ENCODE measurements at places on chromosomes 12 and 14.
A peak's percentile ranks its signal among the peaks of the same experiment; 100 is the strongest.

DNA sequence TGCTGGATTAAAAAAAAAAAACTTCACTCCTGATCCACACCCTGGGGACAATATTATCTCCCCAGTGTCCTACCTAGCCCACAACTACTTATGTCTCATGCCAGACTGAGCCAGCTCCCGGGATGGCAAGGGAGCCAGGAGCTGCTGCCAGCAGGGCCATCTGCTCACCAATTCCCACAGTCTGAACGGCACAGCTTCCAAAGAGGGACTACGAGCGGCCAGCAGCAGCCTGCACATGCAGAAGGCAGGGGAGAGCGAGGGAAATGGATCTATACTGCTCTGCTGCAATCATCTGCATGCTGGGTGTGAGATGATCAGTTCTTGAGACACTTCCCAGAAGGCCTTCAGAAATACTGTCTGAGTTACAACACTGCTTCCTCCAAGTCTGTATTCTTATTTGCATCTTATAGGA lies 11.1 kb downstream of the SSH1 start:
- DNase-seq, result no peak

DNA sequence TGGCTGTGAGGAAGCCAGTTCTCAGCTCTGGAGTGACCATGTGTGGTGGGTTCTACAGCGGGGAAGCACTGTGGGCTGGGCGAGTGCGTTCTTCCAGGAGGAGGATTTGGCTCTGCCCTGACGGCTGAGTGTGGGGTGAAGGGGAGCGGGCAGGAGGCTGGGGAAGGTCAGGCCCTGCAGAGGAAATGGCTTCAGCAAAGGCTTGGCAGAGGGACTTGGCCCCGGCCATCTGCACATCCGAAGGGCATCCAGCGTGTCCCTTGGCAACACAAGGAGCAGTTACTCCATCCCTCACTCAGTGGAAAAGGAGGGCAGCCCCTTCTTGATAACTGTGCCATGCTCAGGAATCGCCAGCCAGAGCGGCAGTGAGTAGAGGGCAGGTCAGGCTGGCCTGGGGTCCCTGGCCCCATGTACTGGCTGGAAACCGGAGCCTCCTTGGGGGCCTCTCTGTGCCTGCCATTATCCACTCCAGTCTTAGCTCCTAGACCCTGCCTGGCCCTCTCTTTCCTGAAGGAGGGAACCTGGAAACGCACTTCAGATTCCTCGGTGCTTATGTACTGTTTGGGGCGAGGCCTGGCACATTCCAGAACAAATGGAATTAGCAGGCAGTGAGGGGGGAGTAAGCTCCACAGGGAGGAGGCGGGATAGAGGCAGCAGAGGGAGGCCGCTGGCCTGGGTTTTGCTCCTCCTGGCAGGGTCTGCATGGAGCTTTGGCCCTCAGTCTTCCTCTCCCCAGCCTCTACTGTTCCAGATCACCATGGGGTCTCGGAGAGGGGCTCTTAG lies 133.6 kb upstream of the NCOR2 start:
- DNase-seq, result no peak

DNA sequence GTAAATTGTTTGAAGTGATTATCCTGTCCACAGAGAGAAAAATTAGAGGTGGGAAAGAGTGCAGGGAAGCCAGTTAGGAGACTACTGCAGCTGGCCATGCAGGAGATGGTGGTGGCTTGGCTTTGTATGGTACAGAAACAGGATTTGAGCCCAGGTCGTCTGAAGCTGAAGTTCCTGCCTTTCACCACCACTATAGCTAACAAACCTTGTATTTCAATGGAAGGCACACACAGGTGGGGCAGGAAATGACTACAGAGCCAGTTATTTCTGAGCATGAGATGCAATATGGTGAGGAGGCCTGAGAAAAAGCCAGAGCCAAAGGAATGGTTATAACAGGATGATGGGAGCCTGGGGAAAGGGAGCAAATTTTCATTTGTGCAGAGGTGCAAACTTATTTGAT lies 103.9 kb downstream of the BTG1 start:
- DNase-seq, result no peak

DNA sequence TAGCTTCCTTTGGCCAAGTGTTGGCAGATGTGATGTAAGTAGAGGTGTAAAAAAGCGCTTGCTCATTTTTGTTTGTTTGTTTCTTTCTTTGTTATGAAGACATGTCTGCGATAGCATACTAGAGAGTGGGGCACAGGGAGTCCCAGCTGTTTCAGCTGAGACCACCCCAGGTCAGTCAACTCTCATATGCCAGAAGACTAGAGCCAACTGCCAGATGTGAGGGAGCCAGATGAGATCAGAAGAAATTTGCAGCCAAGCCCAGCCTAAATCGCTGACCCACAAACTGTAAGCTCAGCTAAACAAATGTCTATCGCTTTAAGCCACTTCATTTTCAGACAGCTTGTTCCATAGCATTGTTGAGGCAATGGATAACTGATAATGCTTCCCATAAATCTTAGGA lies 397.1 kb downstream of the APAF1 start:
- no peak for DNase-seq

GRCh38 chr14:37903343-37904191 lies 304.1 kb upstream of the SSTR1 start:
- no peak for DNase-seq

GRCh38 chr14:96410119-96410518 lies 18.2 kb downstream of the AK7 start:
- no peak for DNase-seq

GRCh38 chr12:53295891-53296219 lies 513 bp downstream of the PFDN5 start:
- no peak for DNase-seq

GRCh38 chr12:124736115-124737039 lies 127.3 kb downstream of the SCARB1 start:
- DNase-seq, result no peak

GRCh38 chr12:50665170-50665569 lies 98.7 kb upstream of the ATF1 start:
- no peak for DNase-seq

DNA sequence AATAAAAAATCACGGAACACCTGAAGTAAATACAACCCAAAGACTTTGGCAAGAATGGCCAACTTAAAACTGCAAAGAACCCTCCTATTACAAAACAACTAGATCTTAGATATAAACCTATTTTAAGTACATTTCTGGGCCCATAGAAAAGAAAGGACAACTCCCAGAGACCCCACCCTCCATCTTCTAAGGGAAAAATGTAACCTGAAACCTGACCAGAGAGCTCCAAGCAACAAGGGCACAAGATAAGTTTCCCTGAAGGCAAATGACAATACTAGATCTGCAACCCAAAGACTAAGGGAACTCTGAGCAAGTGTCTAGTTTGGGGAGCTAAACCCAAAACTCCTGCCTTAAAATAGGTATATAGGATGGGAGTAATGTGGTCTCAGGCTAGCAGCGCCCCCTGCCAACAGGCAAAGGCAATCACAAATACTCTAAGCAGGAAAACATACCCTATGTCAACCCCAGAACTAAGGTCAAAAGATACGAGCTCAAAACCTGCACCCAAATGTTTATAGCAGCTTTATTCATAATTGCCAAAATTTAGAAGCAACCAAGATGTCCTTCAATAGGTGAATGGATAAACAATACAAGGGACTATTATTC lies 218.9 kb downstream of the ITPR2 start:
- no peak for DNase-seq

DNA sequence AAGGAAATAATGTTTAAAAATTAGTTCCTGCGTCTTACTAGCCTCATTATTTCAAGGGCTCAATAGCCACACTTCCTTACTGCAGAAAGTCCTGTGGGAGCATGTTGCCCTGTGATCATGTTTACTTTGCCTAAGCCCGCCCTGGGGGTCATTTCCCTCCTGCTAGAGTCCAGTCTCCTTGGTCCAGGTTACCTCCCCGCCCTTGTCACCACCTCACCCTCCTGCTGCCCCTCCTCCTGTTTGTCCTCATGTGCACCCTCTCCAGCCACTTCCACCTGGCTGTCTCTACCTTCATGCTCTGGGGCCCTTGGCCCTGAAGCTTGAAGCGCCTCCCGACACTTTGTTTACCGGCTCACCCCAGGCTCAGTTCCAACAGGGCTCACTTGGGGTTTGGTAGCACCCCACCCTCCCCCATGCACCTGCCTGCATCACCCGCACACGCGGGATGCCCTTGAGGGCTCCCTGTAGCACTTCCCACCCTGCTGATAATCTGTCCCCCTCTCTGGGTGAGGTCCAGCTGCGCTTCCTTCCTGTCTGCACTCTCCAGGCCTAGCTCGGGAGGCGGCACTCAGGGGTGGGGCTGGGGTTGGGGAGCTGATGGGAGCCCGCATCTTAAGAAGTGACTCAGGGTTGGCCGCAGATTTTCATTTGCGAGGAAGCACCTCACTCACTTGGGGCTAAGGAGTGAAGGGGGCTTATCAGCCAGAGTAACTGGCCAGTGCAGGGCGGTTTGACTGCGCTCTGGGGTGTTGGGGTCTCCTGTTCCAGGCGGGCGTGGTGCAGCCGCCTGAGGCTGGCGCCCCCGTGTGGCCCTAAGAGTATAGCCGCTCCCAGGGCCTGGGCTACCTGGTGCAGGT lies 40.1 kb downstream of the SMIM41 start:
- DNase-seq, result peak; percentile 65

DNA sequence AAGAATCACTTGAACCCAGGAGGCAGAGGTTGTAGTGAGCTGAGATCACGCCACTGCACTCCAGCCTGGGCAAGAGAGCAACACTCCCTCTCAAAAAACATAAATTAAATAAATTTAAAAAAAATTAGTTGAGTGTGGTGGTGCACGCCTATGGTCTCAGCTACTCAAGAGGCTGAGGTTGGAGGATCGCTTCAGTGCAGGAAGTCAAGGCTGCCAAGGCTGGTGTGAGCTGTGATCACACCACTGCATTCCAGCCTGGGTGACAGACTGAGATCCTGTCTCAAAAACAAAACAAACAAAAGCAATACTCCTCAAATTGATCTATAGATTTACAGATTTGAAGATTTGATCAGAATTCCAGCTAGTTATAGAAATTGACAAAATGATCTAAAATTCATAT lies 92.7 kb upstream of the RESF1 start:
- no peak for DNase-seq

- no peak for DNase-seq
These were observed 104.9 kb upstream of the PMCH start for GRCh38 chr12:102302553-102302952.

DNA sequence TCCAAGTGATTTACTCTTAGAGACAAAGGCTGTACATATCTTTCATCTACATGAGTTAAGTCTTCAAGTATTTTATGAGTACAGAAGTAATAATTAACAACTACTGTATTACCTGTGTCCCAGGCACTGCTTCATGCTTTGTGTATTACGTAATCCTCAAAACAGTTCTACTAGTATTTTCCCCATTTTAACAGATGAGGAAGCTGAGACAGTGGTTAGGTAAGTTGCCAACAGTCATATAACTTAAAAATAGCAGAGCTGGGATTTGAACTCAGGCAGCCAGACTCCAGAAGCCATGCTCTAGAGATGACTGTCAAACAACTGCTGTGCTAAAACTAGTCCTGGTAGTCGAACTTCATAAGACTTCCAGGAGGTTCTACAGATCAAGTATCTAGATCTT lies 10.7 kb downstream of the TRMT5 start:
- no peak for DNase-seq

GRCh38 chr14:55353686-55354467 lies 57.8 kb downstream of the ATG14 start:
- DNase-seq, result no peak

DNA sequence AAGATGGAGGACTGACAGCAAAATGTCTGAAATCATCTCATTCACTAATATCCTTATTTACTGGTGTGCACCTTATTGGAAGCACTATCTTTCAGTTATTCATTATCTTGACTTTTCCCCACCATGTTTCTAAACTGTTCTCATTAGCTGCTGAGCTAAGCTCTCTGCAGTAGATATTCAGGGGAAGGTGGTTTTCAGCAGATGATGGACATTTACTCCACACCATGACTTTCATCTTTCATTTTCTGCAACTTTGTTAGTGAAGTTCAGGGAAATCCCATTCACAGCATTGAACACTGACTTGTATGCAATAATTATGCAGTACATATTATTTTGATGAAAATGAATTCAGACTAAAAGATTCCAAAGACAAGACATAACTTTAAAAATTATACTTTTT lies 373.6 kb upstream of the FLRT2 start:
- no peak for DNase-seq

DNA sequence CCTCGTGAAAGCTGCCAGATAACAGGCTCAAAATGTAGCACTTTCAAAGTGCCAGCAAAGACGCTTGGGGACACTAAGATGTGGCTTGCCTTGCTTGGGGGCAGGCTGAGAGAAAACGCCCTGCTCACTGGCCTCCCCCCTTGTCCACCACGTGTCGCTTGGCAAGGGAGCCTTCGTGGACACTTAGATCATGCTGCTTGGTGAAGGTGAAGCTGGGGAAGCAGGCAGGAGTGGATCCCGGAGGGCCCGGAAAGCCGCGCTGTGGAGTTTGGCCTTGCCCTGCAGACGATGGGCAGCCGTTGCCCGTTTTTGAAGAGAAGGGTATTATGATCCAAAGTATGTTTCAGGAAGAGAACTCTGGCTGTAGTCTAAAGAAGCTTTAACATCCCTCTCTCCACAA lies 53.4 kb upstream of the BDKRB2 start:
- DNase-seq, result no peak

DNA sequence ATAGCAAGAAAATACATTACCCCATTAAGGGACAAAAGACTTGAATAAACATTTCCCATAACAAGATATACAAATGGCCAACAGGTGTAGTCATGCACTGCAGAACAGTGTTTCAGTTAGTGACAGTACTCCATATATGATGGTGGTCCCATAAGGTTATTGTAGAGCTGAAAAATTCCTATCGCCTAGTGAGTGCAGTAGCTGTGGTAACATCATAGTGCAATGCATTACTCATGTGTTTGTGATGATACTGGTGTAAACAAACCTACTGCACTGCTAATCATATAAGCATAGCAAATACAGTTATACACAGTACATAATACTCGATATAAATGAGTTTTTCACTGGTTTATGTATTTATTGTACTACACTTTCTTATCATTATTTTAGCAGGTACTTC lies 168.7 kb downstream of the C12orf75 start:
- DNase-seq, result no peak

DNA sequence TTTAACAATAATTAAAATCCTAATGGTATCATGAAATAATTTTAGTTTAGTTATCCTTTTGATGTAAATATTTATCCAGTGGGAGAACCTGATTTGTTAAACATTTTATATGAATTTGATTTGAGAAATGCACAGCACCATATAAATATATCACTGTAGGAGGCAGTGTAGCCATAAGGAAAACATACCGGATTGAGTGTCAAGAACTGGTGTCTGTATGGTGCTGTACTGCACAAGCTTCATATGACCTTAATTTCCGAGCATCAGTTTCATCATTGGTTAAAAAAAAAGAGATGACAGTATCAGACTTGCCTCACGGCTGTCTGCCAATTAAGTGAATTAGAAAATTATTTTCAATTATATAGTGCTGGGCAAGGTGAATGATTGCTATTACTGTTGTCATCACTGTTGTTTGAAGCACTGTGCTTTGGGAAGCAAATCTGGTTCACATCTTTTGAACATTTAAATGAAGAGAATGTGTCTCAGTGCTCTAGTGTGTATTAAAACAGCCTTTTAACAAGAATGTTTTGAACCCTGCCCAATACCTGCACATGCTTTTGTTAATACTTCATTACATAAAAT lies 72.1 kb downstream of the TMTC2 start:
- no peak for DNase-seq

GRCh38 chr14:100641274-100641860 lies 54.1 kb upstream of the BEGAIN start:
- DNase-seq, result no peak

- no peak for DNase-seq
These were observed 279.6 kb upstream of the CCDC196 start for GRCh38 chr14:66206554-66206953.

Measured in H1 (cell line).